ENCODE measurements at places on chromosomes 7 and 10.
A peak's percentile ranks its signal among the peaks of the same experiment; 100 is the strongest.

GRCh38 chr10:22637491-22637890, 76.9 kb downstream of the PIP4K2A start:
- no peak for DNase-seq

DNA sequence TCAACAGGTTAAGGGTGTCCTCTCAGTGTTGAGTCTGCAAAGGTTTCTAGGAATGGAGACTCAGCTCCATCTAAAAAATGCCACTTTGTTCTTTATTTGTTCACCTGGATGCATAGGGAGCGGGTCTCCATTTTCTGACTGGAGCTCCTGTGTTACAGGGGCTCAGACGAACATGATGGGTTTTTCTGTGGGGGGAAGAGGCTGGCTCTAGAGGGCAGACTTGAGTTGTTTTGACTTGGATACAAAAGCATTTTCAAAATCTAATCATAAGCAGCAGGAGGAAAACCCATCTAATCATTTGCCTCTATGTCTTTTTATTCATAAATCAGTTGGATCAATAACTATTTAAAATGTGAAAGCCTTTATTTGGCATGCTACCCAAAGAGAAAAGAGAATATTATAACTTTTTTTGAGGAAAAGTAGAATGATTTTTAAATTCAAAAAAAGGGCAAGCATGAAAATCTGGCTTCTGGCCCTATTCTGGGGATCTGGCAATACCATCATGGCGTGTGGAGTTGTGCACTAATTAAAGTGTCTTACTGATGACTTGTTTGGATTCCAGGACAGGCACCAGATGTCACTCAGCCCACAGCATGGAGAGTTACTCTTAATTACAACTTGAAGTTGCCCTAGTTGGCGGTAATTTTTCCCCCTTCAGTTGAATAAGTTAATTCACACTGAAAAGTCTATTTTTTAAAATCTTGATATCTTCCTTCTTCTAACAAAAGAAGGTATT, 594.9 kb downstream of the REEP3 start:
- no peak for DNase-seq

- no peak for DNase-seq
Measured at GRCh38 chr7:140745266-140746058, 49.0 kb downstream of the NDUFB2 start.

- DNase-seq = no peak
Measured at GRCh38 chr10:11886138-11886474, 63.0 kb downstream of the PROSER2 start.

- peak; percentile 10 for DNase-seq
Measured at GRCh38 chr10:77643795-77644468, 6.3 kb upstream of the KCNMA1 start.

GRCh38 chr7:7639847-7640220, 718 bp upstream of the UMAD1 start:
- peak; percentile 30 for DNase-seq

- DNase-seq = no peak
Measured at GRCh38 chr10:123148414-123149161, 652 bp downstream of the HMX2 start.

DNA sequence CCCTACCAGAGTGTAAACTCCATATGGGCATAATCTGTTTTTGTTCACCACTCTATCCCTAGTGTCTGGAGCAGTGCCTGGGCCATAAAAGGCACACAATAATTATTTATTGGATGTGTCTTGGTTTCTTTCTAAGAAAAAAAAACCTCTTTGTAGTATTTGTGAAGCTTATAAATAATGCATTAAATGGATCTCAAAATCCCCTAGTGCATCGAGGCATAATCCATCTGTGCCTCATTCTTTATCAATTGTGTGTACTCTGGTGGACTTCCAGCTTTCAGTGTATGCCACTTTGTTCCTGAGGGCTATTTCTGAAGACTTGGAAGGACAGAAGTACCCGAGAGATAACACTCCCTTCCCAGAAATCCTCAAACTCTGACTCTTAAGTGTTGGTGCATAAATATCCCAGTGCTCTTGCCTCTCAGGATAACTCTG, 255.0 kb upstream of the PHYHIPL start:
- no peak for DNase-seq

- no peak for DNase-seq
Measured at GRCh38 chr10:18620856-18621255, 30.5 kb downstream of the NSUN6 start.

- no peak for DNase-seq
Measured at GRCh38 chr10:54139819-54140428, 661.1 kb downstream of the PCDH15 start.

DNA sequence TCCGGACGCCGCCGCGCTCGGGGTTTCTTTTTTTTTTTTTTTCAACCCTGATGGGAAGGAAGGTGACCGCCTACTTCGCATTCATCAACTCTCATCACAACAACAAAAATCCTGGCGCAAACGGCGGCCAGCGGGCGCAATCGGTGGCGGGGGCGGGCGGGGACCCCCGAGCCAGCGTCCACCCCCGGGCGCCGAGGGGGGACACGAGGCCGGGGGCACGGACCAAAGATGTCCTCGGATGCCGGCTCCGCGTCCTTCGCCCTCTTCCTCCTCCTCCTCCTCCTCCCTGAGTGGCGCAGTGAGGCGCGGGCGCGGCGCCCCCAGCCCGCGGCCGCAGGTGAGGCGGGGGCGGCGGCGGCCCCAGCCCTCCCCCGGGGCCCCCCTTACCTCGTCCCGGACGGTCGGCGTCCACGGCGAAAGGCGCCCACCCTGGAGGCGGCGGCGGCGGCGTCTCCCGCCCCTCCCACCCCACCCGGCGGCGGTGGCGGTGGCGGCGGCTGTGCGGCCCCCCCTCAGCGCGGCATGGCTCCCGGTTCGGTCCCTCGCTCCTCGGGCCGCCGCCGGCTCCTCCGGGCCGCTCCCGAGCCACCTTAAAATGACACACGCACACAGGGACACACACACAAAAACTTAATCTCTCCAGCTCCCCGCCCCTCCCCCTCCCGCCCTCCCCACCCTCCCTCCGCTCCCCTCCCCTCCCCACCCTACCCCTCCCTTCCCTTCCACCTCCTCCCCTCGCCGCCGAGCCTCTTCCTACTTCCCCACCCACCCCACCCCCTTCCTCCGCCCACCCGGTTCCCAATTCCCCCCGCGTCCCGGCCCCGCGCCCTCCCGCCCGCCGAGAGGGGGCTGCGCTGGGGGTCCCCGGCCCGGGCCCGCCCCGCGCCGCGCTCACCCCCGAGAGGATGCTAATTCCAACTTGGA, at the start of gene CTBP2:
Gene CTBP2, minus strand, starts transcription at position 632 of the 924 bp plus-strand sequence.
- no peak for DNase-seq

DNA sequence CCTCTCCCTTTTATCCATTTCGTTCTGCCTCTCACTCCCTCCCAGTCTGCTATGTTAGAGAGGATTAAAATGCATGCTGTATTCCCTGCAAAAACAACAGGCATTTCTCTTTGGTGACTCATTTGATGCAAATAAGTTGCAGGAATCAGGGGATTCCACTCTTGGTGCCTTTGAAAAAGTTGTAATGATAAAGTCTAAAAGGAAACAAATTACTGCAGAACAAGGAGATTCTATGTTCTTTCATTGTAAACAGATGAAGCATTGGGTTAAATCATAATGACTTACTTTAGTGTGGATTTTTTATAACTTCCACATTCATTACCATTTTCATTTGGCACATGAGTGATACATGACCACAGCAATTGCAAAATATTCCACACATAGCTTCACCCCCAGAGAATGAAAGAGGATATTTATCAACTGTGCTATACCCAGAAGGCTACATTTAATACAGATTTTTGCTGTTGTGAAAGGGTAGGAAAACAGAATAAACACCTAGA, 33.4 kb upstream of the ABLIM1 start:
- DNase-seq = no peak

- no peak for DNase-seq
Measured at GRCh38 chr7:158187694-158187994, 400.0 kb downstream of the PTPRN2 start.

GRCh38 chr7:55489552-55489951, 82.8 kb downstream of the VOPP1 start:
- no peak for DNase-seq

DNA sequence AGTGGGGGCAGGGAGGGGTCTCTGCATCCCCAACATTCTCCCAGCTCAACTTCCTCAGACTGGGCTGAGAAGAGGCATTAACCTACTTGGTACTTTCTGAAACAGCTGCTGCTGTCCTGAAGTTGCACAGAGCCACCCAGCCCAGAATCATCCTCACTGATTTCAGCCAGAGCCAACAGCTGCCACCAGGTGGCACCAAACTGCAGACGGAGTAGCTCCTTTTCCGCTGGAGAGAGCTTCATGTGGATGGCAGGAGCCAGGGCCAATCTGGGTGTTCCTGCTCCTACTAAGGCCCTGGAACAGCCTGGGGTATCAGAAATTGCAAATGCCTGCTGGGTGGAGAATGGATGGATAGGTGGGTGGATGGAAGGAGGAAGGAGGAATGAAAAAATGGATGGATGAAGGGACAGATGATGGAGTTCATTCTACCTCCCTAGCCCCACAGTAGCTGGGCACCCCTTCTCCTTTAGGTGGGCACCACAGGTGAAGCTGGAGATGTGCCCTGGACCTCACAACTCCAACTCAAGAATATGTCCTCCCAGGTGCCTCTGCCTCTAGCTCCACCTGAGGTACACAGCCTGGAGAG, 11.8 kb upstream of the DRGX start:
- DNase-seq = peak; percentile 42

DNA sequence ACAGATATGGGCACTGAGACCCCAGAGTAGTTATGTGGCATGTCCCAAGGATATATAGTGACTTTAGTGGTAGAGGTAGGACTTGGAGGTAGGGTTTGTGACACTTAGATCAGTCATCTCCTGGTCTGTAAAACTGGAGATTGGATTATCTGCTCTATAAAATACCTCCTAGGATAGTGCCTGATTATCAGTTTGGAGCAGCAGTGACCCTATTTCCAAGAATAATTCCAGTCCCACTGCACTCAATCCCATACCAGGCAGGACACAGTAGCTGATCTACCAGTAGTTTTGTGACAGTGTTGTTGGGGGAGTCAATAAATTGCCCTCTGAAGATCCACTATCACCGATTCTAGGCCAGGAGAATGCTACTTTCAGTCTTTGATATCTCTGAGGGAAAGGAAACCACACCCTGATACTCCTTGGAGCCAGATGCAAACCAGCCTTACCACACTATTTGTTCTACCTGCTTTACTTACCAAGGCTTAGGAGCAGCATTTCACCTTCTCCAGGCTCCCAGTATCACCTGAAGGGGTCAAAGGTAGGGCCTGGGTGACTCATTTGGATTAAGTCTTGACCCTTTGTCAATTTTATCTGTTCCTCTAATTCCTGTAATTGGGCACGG, 30.6 kb downstream of the KMT2E start:
- DNase-seq = no peak

DNA sequence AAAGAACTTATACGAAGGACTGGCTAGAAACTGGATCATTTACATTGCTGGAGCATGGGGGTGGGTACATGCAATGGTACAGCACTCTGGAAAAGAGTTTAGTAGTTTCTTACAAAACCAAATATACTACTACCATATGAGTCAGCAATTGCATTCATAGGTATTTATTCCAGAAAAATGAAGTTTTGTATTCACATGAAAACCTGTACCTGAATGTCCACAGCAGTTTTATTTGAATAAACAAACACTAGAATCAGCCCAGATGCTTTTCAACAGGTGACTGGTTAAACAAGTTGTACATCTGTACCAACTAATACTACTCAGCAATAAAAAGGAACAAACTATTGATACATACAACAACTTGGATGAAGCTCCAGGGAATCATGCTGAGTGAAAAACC, 3.4 kb downstream of the SCIN start:
- no peak for DNase-seq

DNA sequence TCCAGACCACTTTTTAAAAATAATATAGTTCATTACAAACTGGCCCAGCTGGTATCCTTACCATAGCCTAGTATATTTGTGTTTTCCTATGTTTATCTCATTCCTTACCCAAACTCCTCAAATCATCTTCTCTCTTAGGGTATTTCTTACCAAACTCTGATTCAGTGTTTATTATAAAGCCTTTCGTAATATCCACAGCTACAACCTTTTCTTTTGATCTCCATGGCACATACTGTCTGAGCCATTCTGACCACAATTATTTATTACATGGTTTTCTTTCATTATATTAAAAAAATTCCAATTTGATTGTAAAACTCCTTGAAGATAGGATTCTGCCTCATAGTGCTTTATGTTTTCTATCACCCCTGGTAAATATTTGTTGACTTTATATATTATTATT, 94.2 kb downstream of the LRMDA start:
- no peak for DNase-seq

DNA sequence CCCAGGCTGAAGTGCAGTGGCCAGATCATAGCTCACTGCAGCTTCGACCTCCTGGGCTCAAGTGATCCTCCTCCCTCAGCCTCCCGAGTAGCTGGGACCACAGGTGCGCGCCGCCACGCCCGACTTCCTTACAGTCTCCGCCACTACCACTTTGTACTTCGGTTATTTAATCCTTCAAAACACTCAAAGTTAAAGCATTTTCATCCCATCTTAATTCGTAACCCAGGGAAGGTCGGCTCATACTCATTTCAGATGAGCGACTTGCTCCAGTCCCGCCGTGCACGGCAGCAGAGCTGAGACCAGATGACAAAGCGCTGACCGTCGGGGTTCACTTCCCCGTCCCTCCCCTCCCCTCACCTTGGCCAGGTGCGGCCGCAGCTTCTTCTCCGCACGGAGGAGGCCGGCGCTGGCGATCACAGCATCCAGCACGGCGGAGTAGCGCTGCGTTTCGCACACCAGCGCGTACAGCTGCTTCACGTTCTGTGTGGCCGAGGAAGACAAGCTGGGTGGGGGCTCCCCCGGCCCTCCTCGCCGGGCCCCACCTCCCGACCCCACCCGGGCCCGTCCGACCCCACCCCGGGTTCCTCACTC, 457 bp downstream of the NSUN5 start:
- DNase-seq = no peak

DNA sequence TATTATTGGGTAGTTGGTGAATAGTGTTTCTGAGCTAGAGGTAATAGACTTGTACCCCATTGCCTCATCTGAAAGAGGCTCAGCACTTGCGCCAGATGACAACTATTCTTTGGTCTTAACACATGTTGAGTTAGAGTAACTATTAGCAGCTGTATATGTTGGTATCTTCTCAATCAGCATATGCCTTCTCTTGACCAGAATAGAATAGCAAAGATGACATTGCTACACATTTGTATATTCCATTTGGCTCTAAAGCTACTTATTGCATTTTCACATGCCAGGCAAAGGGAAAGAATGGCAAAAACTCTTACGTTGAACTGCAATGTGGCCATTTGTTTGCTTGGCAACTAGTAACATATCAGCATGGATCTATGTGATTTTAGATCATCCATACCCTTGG, 173.8 kb upstream of the AGR3 start:
- no peak for DNase-seq

GRCh38 chr10:122740640-122741039, 41.0 kb upstream of the C10orf120 start:
- DNase-seq = no peak

- DNase-seq = no peak
Measured at GRCh38 chr10:95214369-95214768, 20.3 kb downstream of the ACSM6 start.

DNA sequence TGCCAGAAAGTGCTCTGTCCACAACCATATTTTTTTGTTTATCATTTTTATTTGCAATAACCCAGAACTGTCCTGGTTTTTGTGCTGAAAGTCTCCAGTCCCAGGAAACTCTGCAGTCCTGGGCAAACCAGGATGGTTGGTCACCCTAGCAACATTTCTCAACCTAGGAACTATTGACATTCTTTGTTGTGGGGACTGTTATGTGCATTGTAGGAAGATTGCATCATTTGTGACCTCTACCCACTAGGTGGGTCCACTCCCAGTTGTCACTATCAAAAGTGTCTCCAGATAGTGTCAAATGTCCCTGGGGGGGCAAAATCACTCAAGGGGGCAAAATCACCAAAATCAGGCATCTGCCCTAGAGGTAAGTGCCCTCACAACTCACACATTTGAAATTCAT, 14.0 kb upstream of the SRI start:
- no peak for DNase-seq

GRCh38 chr7:5607951-5608656, 173.4 kb downstream of the RNF216 start:
- DNase-seq = no peak
